CD4-positive, alpha-beta T cell treated with Interferon alpha-2 for 1 hour (primary cell): ENCODE measurements at places on chromosomes 4 and X.
A peak's percentile ranks its signal among the peaks of the same experiment; 100 is the strongest.

DNA sequence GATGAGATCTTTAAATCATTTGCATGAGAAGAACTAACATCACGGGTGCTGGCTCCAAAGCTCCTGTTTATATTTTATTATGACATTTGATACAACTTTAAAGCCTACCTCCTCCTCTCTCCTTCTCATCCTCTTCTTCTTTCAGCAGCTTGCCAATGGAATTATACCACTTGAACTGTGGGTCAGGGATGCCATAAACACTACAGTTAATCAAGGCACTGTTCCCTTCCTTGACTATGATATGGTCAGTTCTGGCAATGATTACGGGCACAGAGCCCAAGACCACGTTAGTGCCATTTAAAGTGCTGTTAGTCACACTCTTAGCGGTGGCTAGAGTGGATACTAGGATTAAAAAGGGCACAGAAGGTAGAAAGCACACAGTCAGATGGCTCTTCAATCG, 20.7 kb downstream of the MFAP3L start:
- no peak for DNase-seq

DNA sequence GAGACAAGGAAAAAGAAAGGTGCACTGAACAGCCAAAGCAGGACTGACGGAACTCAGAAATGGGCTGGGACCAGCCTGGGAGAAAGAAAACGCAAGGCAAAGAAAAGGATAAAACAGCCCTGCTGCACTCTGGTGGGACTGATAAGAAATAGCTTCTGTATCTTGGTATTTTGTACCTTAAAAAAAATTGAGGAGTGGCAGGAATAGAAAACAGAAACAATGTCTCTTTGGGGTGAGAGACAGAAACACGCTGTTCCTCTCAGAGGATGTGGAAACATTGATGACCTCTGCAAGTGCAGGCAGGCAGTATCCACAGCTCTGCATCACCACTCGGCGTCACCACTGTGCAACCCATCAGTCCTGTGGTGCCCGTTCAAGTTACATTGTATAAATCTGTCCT, 152.5 kb upstream of the SPRY1 start:
- peak; percentile 5 for DNase-seq

- no peak for DNase-seq
Observed at GRCh38 chrX:98548519-98548918, 1664.8 kb downstream of the RPA4 start.

- no peak for DNase-seq
Observed at GRCh38 chr4:48439988-48440387, 43.2 kb upstream of the SLC10A4 start.

GRCh38 chr4:1211891-1212545, 36.9 kb downstream of the CTBP1 start:
- DNase-seq, result no peak

DNA sequence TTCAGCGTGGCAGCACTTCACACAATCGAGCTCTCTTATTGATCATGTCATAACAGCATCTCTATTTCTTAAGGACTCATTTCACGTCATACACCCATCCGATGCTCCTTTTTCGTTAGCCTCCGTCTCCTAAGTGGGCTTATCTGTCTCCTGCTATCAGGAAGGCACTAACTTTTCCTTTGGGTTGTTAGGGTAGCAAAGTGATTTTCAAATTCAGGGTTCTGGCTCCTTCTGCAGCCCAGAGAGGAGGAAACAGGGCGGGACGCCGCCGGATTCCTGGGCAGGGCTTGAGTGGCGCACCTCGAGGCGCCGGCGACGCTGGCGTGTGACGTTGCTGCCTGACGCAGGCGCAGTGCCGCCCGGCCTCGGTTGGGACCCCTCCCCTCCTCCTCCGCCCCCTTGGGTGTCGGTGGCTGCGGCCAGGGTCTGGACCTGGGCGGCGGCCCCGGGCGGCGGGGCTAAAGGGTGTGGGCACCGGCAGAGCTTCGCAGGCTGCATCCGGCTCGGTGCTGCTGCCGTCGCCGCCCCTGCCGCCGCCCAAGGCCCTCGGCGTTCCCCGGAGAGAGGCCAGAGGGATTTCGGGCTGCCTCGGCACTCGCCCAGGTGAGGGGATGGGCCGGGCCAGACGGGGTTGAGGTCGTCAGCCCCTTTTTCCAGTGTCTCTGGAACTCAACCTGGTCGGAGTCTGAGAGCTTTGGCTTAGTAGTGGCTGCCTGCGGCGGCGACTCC, at the start of gene BLTP1:
Gene BLTP1, plus strand, starts transcription at position 350 of the 729 bp plus-strand sequence. CDS start 18,317 bp downstream, outside the sequence.
- peak; percentile 92 for DNase-seq

GRCh38 chr4:145739845-145740244, 59.9 kb downstream of the C4orf51 start:
- no peak for DNase-seq

GRCh38 chr4:74095482-74095881, 3.5 kb downstream of the CXCL2 start:
- DNase-seq, result no peak

GRCh38 chr4:181982437-181982836, 260.8 kb upstream of the TENM3 start:
- no peak for DNase-seq

DNA sequence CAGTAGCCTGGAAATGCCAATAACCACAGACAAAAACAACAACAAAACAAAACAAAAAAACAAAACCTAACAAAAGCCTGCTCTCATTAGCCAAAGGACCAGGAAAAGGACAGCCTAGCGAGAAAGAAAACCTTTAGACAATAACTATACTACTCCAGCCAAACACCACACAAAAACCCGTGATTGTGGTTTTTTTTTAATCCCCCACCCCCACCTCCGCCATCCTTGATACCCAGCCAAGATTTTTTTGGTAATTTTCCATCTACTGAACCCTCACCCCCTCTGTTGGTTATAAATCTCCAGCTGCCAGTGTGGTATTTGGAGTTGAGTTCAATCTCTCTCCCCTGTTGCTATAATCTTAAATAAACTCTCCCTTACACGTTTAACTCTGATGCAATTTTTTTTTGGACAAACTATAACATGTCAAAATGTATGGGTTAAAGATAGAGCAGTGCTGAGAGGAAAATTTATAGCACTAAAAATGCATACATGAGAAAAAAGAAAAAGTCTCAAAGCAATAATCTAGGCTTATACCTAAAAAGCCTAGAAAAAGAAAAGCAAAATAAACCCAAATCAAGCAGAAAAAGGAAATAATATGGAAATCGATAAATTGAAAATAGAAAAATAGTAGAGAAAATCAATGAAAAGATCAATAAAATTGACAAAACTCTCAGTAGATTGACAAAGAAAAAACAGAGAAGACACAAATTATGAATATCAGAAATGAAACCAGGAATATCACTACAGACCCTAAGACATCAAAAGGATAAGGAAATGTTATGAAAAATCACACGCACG, 83.7 kb downstream of the NAT8L start:
- no peak for DNase-seq

- no peak for DNase-seq
Observed at GRCh38 chr4:149166876-149167275, 648.8 kb downstream of the IQCM start.

DNA sequence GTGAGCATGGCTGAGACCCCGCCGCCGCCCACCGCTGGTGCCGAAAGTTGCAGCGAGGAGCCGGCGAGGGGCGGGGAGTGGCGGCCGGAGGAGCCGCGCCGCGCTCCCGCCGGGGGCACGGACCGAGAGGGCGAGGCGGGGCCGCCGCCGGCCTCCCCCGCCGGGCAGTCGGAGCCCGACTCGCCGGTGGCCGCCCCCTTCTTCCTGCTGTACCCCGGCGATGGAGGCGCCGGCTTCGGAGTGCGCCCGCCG, 16.5 kb downstream of the UTP3 start:
- no peak for DNase-seq

GRCh38 chr4:32219306-32220075, 1499.3 kb downstream of the PCDH7 start:
- DNase-seq, result no peak

DNA sequence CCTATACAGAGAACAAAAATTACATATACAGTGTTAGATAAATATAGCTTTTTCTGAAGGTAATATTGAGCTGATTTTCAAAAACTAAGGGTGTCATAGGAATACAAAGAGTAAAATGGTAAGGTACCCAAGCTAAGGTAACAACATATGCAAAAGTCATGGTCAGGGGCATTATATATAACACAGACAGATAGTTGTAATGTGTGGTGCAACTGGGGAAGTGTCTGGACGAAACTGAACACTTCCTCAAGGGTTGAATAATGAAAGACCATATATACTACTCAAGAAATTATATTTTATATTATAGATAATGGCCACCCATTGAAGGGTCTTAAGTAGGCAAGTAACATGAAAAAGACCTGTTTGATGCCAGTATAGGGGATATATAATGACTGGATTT, 262.1 kb upstream of the CXXC4 start:
- DNase-seq, result no peak

- DNase-seq, result no peak
Observed at GRCh38 chrX:23386726-23387125, 52.1 kb downstream of the PTCHD1 start.

GRCh38 chr4:7185487-7186030, 6.8 kb upstream of the SORCS2 start:
- DNase-seq, result no peak

- DNase-seq, result no peak
Observed at GRCh38 chr4:73392936-73393335, 11.2 kb upstream of the ALB start.

GRCh38 chr4:185305979-185306442, 89.7 kb downstream of the LRP2BP start:
- no peak for DNase-seq

DNA sequence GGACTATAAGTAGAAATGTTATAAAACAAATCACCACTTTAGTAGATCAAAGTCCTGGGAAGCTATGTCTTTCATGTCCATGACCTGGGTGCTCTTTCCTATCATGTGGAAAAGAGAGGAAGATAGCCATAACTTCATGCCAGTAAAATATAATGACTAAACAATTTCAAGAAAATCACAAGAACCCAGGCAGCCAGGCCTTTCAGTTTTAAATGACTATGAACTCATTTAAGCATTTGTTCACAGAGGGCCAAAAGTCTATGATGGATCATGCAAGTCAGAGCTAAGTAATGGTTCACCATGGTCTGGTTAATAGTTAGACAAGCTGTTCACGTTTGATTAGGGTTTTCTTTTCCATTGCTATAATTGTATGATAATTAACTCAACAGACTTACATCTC, 155.8 kb downstream of the PPARGC1A start:
- DNase-seq, result no peak

DNA sequence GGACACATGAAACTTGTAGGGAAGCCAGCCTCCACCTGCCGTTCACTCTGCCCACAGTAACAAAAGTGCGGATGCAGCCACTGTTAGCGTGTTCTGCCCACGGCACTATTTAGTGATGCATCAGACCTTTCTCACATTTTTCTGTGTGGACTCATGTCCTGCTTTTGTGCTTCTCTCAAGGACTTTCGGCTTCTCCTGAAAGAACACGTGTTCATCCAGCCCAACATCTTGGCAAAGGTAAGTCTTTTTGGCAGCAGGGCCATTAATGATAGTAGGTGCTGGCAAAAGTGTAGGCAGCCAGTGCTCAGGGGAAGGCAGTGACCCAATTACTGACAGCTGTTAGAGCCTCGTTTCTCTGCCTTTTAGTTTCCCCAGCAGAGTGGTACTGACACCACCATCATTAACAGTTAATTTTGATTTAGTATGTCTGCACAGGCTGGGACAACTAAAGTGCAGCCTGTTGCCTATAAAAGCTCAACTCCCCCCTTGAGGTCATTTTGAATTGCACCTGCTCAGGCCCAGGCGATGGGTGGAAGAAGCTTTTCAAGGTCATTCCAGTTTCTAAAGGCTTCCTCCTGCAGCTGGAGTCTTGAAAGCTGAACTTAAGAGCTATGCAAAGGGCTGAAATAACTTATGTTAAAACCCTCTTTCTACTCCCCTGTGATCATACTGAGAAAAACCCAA, 54.5 kb upstream of the HPSE start:
- DNase-seq, result no peak

DNA sequence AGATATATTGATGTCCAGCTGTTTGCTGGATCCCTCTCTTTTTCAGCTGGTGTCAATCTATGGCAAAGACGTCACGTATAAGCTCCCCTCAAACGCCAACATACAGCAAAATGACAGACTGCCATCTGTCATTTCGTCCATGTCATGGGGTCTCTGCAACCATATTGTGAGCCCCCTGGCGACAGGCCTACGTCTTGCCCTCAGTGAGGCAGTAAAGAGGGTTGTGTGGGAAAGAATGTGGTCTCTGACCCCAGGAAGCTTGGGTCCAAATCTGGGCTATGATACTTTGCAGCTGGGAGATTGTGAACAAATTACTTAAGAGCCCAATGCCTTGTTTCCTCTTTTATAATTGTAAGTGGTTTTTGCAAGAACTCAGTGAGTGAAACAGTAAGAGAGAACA, 7.4 kb downstream of the SUPT20HL2 start:
- DNase-seq, result no peak

DNA sequence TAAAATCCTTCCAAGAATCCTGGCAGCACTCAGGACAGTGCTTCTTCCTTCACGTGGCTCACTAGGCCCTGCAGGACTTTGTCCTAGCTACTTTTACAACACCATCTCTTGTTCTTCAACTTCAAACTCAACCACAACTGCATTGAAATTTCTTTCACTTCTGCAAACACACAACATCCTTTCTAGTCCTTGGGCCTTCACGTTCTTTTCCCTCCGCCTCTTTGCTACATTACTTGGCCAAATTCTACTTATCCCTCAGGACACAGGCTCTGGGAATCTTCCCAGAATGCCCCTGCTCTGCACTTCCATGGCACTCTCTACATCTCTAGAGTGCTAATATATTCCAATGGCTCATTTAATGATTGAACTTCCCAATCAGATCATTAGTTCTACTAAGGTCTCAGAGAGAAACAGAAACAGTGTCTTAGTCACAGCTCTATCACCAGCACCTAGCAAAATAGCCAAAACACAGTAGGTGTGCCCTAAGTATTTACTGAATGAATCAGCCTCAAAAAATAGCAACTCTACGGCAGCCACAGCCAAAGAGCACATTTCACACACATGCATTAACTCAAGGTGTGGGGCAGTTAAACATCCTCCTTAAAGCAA, 73.3 kb downstream of the MANBA start:
- no peak for DNase-seq

GRCh38 chr4:26936284-26937065, 75.8 kb downstream of the STIM2 start:
- peak; percentile 26 for DNase-seq

GRCh38 chr4:53840643-53841042, 223.8 kb downstream of the CHIC2 start:
- DNase-seq, result no peak

DNA sequence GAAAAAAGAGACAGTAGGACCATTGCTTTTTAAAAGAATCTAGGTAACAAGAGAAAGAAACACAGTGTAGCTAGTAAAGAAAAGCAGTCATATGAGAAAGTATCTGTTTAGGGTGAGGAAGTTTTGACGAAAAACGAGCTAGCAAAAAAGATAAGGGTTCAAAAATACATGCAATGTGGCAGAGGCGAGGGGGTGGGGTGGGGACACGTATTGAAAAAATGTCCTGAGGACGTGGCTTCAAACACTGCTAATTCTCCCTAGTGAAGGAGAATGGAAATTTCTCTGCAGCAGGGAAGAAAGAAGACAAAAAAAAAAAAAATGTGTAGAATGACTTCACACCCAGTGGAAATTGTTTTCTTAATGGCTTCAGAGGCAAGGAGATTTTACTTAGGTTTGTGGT, 856.4 kb upstream of the INTU start:
- no peak for DNase-seq
